ENCODE measurements at places on chromosomes 5 and 9.

- no peak for DNase-seq
These were observed 101.7 kb upstream of the DAPK1 start for GRCh38 chr9:87395804-87396479.

DNA sequence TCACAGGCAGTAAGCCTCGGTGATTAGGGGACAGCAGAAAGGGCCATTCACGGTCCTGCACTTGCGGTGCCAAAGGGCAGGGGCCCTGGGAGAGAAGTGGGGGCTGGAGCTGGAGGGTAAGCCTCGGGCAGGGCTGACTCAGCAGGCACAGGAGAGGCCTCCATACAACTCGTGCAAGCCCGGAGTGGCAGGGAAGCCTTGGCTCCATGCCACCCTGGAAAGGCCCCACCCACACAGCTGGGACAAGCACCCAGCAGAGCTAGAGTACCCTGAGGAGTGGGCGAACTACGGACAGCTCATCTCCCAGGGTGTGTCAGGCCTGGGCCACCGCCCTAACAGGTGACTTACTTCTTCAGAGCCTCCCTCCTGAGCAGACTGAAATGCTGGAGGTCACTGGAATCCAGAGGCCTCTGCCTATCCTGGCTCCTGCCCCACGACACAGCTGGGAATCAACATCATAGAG is 5.6 kb upstream of the CAMK2A start:
- DNase-seq, result no peak

DNA sequence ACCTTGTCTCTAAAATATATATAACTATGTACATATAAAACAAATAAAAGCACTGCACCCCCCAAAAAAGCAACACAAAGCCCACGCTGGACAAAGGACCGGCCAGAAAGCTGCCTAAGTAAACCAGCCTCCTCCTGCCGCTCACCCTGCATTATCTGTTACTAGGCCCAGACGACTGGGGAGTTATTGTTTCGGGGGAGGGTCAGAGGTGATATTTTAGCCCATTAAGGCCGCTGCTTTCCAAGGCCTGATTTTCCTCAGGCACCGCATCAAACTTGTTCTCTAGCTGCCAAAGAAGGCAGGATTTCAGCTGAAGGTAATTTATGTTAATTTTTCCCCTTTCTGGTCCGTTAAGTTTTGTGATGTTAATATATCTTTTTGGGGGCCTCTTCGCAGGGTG is 44.0 kb upstream of the CTNNA1 start:
- DNase-seq, result no peak

DNA sequence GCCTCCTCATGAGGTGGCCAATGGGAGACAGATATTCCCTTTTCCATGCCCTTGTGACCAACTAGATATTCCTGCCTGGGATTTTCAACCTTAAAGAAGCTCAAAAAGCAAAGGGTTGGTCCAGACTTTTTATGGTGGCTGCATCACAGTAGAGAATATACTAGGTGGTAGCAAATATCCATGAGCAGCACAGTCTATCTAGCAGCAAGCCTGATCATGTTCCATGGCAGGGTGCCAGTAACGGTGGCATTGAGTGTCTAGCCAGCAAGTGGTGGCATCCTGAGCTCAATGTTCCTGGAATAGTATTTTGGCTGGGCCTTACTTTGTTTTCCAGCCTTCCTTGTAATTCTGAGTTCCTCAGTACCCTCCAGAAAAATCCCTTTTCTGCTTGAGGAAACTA is 25.8 kb downstream of the CDC25C start:
- DNase-seq, result no peak

- DNase-seq, result no peak
These were observed 143.5 kb upstream of the PPP1R2B start for GRCh38 chr5:156706631-156707030.

DNA sequence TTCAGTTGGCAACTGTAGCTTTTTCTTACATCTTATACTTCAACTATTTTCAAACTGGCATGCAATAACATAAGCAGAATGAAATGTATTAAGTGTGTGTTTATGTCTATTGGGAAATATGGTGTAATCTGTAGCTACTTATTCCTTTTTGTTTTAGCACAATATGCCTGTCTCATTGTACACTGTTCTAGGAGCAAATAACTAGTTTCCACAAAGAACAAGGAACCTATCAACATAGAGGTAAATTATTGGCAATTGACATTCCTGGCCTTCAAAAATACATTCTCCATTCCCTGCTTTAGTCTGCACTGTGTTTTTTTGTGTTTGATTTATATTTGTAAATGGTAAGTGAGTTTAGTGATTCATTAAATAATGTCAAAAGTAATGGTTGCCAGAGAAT is 75.7 kb downstream of the FBXL7 start:
- no peak for DNase-seq

DNA sequence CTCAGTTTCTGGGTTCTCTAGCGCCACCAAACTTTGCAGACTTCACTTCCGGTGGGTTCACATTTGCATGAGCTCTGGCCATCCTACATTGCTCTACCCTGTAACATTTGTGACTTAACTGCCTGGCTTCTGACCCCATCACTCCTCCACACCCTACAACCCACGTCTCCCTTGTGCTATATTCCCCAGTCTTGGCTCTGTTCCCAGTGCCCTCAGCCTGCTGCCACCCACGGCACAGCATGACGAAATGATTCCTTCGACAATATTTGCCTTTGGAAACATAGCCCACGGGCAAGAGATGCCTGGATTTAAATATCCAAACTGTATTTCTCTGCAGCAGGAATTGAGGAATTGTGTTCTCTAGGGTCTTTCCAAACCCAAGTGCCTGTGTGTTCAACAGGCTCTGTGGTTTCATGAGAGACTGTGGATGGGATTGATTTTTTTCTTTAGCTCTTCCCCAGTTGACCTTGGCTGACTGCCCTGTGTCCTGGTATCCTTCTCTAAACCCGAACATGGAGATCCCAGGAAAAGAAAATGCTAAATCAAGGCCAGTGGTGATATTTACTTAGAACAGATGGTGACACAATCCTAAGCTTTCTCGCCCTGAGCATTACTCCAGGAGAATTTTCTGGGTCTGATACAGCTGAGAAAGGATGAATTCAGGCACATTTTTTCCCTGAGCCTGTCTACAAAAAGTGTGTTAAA is 44.4 kb upstream of the GRIA1 start:
- DNase-seq, result no peak

GRCh38 chr5:112930082-112930344 is 8.0 kb upstream of the REEP5 start:
- no peak for DNase-seq

DNA sequence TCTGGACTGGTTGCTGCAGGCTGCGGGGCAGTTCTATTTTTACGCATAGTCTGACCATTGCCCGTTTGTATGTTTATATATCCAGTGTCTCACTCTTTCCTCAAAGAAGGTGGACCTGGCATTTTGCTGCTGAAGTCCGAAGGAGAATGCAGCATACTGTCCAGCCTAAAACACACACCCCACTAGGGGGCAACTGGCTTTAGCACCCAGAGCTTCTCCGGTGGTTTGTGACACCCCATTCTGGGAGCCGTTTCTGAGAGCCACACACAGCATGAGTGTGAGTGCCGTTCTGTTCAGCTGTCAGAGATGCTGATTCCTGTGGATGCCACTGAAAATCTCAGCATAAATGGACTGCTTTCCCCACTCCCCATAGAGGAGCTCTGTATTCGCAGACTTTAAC is 290.5 kb upstream of the TAS2R1 start:
- DNase-seq, result no peak

- no peak for DNase-seq
These were observed 77.4 kb upstream of the ALDH1B1 start for GRCh38 chr9:38315085-38315595.

GRCh38 chr5:143106174-143106573 is 297.3 kb downstream of the NR3C1 start:
- no peak for DNase-seq

- no peak for DNase-seq
These were observed 535 bp upstream of the NFIB start for GRCh38 chr9:14314424-14314928.

- no peak for DNase-seq
These were observed 69.2 kb upstream of the SREK1 start for GRCh38 chr5:66074901-66075300.

All from stimulated activated CD4-positive, alpha-beta T cell treated with anti-CD3 and anti-CD28 coated beads, Interleukin-4, amount 100 ng/mL, for 4 hours (primary cell).